GM19239 (cell line): ENCODE measurements at places on chromosomes 5 and 9.

- DNase-seq = no peak
Observed at GRCh38 chr5:52497133-52497693, 290.5 kb upstream of the ITGA1 start.

GRCh38 chr9:100990605-100991381 is 37.7 kb upstream of the PLPPR1 start:
- no peak for DNase-seq

- DNase-seq = no peak
Observed at GRCh38 chr5:31921852-31922305, 252.2 kb downstream of the GOLPH3 start.

GRCh38 chr9:89486681-89487080 is 11.2 kb downstream of the SEMA4D start:
- DNase-seq = no peak

- DNase-seq = no peak
Observed at GRCh38 chr5:32684260-32684659, 26.9 kb upstream of the NPR3 start.
